ENCODE measurements at places on chromosomes 4 and X.

- DNase-seq = no peak
These were observed 170.2 kb downstream of the PACRGL start for GRCh38 chr4:20870436-20870835.

DNA sequence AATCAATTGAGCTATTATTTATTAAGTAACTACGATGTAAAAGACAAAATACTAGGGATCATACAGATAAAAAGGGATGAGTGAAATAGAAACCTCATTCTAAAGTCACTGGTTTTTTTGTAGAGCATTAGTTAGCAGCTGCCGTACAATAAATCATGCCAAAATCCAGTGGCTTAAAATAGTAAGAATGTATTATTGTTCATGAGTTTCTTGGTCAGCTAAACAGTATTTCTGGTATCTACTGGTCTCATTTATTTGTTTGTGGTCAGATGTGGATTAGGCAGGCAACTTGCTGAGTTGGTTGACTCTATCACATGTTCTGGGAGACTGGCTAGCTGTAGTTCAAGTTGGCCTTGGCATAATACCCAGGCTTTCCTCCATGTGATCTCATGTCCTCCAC is 667.3 kb downstream of the GALNTL6 start:
- no peak for DNase-seq

DNA sequence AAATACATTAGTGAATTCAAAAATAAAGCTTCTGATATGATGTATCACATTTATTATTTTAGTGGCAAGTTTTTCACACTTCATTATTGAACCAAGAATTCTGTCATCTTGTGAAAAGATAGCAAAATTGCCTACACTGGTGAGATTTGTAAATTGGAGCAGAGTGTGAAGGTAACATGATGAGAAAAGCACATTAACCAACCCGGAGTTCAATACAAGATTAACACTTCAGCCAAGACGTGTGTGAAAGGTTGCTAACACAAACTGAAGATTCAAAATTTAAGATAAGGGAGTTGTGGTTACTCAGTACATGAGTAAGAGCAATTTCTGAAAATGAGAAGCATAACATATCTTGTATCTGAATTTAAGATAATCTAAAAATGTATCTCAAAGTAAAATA is 346.7 kb downstream of the PDHA2 start:
- no peak for DNase-seq

GRCh38 chr4:165737309-165737972 is 135.6 kb upstream of the TLL1 start:
- DNase-seq = no peak

- DNase-seq = no peak
These were observed 233.8 kb upstream of the UGT8 start for GRCh38 chr4:114364857-114365256.
